ENCODE measurements at places on chromosomes 7 and 10.

DNA sequence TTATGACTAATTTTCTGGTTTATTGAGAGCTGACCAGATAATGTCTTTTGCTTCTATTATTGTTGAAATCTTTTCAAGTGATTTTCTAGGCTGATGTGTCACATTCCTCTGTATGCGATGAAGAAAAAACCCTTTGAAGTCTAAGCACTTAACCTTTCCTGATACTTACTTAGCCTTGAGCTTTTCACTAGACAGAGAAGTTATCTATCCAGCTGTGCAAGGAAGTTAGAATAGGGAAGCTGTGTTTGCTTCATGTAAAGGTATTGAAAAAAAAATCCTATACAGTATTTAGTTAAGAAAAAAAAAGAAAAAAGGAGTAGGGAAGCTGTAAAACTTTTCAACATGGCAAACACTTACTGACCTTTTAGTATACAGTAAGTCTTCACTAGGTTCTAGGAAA is 117.6 kb upstream of the DNAJB12 start:
- peaks cover 7% of the 10 kb centered on the region for H3K36me3 ChIP-seq
- no peaks in the 10 kb centered on the region for H3K27me3 ChIP-seq
- no peak overlapping the region for H3K4me3 ChIP-seq
- DNase-seq, result no peak

- no peak overlapping the region for H3K4me3 ChIP-seq
- no peak for DNase-seq
- no peaks in the 10 kb centered on the region for H3K36me3 ChIP-seq
- H3K27ac ChIP-seq, result no peak overlapping the region
- no peaks in the 10 kb centered on the region for H3K4me1 ChIP-seq
- H3K27me3 ChIP-seq, result no peaks in the 10 kb centered on the region
These were observed 77.0 kb downstream of the TSPAN12 start for GRCh38 chr7:120780938-120781337.

DNA sequence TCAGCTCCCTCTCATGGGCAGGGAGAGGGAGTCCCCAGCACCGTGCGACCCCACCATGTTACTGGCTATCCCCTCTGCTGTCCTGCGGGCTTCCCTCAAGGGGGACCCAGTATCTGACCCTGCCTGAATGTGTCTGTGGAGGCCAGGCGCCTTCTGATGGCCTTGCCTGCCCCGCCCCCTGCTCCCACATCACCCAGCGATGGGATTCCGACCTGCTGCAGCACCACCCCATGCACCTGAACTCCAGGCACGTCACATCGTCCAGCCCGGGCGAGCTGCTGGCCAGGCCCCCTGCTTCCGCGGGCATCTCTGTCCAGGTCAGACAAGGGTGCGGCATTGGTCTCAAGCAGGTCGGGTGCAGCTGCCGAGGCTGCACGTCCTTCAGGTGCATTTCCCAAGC is 19.0 kb downstream of the LRRC27 start:
- H3K4me1 ChIP-seq, result no peaks in the 10 kb centered on the region
- H3K27me3 ChIP-seq, result no peaks in the 10 kb centered on the region
- DNase-seq, result no peak
- H3K4me3 ChIP-seq, result no peak overlapping the region
- H3K27ac ChIP-seq, result no peak overlapping the region
- no peaks in the 10 kb centered on the region for H3K36me3 ChIP-seq

DNA sequence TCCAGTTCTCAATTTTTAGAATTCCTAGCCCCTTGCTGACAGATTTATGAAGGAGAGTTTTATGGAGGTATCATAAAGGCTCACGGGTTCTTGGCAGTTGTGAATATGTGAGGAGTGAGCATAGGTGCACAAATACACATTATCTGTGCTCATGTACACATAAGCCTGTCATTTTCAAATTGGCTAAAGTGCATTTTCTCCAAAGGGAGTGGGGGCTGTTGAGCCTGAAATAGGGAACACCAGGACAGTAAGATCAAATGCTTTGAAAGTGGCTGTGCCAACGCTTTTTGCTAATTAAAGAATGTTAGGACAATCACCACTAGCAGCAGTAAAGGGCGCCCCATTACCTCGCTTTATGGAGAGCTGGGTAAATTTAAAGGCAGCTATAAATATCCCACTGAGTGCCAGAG is 8.3 kb upstream of the LRRC4 start:
- no peak overlapping the region for H3K4me3 ChIP-seq
- H3K27me3 ChIP-seq, result no peaks in the 10 kb centered on the region
- no peak overlapping the region for H3K27ac ChIP-seq
- no peaks in the 10 kb centered on the region for H3K4me1 ChIP-seq

DNA sequence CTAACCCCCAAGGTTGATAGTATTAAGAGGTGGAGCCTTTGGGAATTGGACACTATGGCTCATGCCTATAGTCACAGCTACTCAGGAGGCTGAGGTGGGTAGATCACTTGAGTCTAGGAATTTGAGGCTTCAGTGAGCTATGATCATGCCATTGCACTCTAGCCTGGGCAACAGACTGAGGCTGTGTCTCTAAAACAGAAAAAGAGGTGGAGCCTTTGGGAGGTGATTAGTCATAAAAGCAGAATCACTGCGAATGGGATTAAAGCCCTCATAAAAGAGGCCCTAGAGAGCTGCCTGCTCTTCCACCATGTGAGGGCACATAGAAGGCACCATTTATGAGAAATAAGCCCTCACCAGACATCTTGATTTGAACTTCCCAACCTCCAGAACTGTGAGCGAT is 81.9 kb downstream of the SKAP2 start:
- no peak overlapping the region for H3K27ac ChIP-seq
- no peaks in the 10 kb centered on the region for H3K27me3 ChIP-seq
- H3K4me1 ChIP-seq, result no peaks in the 10 kb centered on the region
- no peaks in the 10 kb centered on the region for H3K36me3 ChIP-seq
- no peak for DNase-seq

GRCh38 chr7:1424041-1424440 is 35.2 kb downstream of the MICALL2 start:
- no peak overlapping the region for H3K27ac ChIP-seq
- H3K4me1 ChIP-seq, result no peaks in the 10 kb centered on the region
- H3K36me3 ChIP-seq, result no peaks in the 10 kb centered on the region
- H3K4me3 ChIP-seq, result no peak overlapping the region

DNA sequence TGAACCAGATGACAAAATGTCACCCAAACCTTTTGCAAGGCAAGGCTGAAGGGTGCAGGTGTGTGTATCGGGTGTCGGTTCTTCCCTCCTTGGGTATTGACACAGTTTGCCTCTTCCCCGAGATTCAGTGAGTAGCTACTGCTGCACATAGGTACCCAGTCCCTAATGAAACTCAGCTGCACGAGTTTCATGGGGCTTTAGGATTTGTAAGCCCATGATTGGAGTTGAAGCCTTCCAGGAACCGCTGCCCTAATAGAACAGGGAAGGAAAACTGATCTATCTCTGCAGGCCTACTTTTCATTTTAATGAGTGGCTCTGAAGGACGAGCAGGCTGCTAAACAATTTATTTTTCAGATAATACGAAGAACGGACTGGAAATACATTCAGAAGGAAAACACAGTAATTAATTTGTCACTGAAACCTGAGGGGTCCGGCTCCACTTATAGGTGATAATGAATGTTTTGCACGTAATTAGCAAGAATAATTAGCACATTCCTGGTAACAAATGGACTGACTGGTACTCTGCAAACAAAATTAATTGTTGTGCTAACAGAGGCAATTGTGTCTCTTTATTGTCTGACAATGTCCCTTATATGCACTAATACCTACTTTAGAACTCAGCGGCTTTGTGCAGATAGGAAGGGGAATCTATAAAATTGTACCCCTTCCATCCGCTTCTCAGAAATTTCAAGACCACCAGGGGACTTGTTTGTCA is 49.6 kb upstream of the FZD8 start:
- DNase-seq, result no peak
- no peaks in the 10 kb centered on the region for H3K27me3 ChIP-seq
- no peaks in the 10 kb centered on the region for H3K4me1 ChIP-seq
- no peaks in the 10 kb centered on the region for H3K36me3 ChIP-seq
- H3K4me3 ChIP-seq, result no peak overlapping the region

All from CD4-positive, alpha-beta memory T cell (primary cell).